ENCODE measurements at places on chromosomes 7 and 10.

DNA sequence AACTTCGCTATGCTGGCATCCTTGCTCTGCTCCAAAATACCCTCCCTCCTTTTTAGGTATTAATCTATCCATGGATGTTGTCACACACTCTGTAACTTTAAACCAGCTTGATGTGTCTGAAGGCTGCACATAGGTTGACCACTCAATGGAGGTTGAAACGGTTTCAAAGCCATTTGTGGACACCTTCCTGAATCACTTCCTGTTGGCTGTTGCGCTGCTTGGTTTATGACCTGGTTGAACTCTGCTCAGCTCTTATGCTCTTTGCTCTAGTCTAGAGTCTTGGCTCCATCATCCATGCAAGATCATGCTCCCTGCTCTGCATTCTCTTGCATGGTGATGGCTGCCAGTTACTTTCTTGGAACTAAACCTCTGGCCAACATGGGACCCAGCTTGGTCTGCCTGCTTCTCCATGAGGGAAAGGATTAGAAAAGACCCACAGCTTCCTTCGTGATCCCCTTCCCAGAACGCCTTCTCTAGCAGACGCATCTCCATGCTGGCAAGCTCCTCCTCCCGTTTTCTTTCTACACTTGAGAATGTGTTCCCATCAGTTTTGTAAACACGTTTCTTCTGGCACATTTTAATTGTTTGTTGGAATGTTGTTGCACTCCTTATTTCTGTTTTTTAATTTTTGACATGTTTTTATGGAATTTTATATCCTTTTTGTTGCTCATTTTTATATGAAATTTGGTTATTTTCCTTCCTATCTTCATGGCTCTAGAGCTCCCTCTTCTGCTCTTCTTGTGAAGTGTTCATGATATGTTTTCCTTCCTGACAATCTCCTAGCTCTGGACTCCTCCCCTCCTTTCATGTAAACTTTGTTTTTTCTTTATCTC is 149.8 kb downstream of the XPNPEP1 start:
- peak; percentile 26 for DNase-seq
- H3K27ac ChIP-seq = no peak overlapping the region
- peaks cover 4% of the 10 kb centered on the region for H3K4me1 ChIP-seq
- no peaks in the 10 kb centered on the region for H3K27me3 ChIP-seq

DNA sequence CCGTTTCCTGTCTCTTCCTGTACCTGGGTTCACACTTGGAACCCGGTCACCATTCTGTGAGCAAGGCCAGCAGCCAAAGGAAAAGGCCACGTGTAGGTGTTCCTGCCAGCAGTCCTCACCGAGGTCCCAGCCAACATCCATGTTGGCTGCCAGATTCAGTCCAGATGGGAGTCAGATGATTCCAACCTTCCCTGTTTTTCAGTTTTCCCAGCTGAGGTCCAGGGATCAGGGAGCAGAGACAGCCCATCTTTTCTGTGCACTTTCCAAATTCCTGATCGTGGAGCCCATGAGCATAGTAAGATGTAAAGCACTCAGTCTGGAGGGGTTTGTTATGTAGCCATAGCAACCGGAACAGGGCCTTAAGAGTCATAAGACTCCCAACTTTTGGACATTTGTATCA is 3.9 kb upstream of the PVRIG start:
- H3K4me3 ChIP-seq = no peak overlapping the region
- H3K27me3 ChIP-seq = no peaks in the 10 kb centered on the region
- DNase-seq = no peak
- H3K36me3 ChIP-seq = peaks cover 3% of the 10 kb centered on the region
- H3K4me1 ChIP-seq = no peaks in the 10 kb centered on the region
- H3K27ac ChIP-seq = no peak overlapping the region

- H3K27ac ChIP-seq = no peak overlapping the region
- no peaks in the 10 kb centered on the region for H3K4me1 ChIP-seq
- no peaks in the 10 kb centered on the region for H3K36me3 ChIP-seq
These were observed 20.4 kb downstream of the PTPRN2 start for GRCh38 chr7:158567153-158567603.

GRCh38 chr10:114709984-114710383 is 51.9 kb upstream of the ABLIM1 start:
- no peak overlapping the region for H3K27ac ChIP-seq
- no peaks in the 10 kb centered on the region for H3K36me3 ChIP-seq
- no peaks in the 10 kb centered on the region for H3K27me3 ChIP-seq
- H3K4me3 ChIP-seq = no peak overlapping the region
- H3K4me1 ChIP-seq = no peaks in the 10 kb centered on the region

DNA sequence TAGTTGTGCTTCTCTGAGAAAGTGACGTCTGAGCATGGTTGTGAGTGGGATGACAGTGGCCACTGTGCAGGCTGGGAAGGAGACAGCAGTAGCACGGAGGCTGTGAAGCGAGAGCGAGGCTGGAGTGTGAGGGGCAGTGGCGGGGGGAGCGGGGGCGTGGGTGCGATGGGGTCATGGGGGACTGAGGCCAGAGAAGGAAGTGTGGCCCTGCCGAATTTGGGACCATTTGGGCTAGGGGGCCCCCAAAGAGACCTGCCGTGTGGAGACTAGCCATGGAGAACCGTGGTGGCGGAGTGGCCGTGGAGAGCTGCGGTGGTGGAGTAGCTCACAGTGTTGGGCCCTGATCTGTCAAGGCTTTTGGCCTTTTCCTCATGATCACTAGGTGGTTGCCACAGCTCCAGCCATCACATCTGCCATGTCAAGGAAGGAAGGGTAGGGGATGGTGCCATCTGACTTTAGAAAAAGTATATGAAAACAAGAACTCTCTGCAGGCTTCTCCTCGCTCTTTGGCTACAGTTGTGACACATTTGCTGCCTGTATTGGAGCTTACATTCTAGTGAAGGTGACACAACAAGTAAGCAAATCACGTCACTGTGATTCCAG is 61.4 kb downstream of the MGMT start:
- no peak overlapping the region for H3K4me3 ChIP-seq
- peaks cover 2% of the 10 kb centered on the region for H3K36me3 ChIP-seq
- H3K27ac ChIP-seq = no peak overlapping the region

DNA sequence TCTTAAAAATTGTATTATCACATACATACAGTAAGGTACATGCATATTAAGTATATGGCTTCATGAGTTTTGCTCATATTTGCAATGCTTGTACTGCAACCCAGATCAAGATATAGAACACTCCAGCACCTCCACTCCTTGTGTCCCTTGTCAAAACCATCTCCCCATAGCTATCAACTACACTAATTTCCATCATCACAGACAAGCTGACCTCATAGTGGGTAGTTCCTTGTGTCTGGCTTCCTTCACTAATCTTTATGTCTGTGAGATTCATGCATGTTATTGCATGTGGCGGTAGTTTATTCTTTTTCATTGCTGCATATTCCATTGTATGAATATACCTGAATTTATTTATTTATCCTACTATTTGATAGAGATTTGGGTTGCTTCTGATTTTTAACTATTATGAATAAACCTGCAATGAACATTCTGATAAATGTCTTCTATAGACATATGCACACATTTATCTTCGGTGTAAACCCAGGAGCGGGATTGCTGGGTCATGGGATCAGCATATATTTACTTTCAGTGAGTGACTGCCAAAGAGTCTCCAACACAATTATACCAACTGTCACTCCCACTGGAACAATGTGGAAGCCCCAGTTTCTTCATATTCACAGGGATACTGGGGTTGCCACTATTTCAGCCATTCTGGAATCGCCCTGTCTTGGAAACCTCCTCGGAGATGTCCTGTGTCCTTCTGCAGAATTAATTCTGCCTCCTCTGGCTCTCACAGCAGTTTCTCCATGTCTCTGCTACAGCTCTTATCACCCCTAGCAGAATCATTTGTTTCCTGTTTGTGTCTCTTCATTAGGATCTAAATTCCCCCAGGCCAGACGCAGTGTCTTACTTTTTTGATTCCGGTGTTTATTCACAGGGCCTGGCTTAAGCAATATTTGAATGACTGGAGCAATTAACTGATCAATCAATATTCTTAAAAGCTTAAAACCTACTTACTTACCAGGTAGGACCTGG is 14.7 kb upstream of the ADAM12 start:
- DNase-seq = no peak
- H3K27me3 ChIP-seq = peaks cover 10% of the 10 kb centered on the region
- no peak overlapping the region for H3K4me3 ChIP-seq

All from large intestine (tissue), 12 donors.